NCI-H187 (cell line): ENCODE measurements at places on chromosomes 2 and 18.

DNA sequence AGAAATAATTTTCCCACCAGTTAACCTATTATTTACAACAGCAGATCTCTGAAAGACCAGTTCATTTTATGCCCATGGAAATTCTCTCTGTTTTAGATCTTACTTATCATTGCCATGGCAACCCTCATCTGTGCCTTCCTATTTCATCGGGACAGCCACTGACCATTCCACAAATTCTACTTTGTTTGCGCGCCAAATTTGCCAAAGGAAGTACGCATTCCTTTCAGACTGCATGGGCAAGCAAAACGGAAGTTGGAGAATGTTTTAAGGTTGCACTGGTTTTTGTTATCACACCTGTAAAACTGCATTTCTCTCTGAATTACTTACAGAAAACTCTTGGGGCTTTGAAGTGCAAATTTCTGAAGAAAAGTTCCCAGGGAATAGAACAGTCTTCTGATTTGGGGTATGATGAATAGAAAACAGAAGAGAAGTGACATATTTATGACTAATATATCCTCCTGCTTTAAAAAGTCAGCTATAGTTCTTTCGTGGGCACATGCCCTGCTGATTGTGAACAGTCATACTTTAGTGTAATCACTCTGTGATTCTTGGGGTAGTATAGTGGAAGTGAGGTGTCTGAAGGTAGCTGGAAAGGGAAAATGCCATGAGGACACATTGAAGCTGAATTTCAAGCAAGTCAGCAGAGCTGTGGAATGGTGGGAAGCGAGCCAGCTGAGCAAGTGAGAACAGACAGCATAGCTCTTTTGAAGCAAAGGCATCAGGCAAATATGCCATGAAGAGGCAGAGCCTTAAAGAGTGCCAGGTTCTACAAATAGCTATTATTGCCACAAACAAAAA is 20.9 kb downstream of the NETO1 start:
- DNase-seq: no peak

GRCh38 chr2:223643309-223643708 is 41.1 kb upstream of the SCG2 start:
- DNase-seq: no peak

GRCh38 chr18:28040716-28041115 is 136.2 kb downstream of the CDH2 start:
- DNase-seq: no peak

GRCh38 chr2:121816797-121817196 is 61.3 kb downstream of the TSN start:
- no peak for DNase-seq

GRCh38 chr2:1556776-1557466 is 143.7 kb downstream of the TPO start:
- DNase-seq: no peak

GRCh38 chr18:43601432-43601831 is 324.1 kb upstream of the SYT4 start:
- DNase-seq: no peak

DNA sequence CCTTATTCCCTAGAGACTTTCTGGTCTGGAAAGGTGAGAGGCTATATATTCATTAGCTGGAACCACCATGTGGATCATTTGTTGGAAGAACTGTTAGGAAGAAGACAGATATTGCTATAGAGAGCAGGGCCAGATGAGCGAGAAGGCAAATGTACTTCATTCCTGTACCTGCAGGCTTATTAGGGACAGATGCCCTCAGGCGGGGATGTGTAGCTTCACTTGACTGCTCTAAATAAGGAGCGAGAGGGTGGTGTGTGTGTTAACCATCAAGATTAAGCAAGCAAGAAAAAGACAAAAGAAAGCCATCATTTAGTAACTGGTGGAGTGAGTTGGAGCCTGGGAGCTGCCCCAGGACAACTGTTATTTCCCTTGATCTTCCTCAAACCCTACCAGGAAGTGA is 36.4 kb downstream of the NEDD4L start:
- no peak for DNase-seq

DNA sequence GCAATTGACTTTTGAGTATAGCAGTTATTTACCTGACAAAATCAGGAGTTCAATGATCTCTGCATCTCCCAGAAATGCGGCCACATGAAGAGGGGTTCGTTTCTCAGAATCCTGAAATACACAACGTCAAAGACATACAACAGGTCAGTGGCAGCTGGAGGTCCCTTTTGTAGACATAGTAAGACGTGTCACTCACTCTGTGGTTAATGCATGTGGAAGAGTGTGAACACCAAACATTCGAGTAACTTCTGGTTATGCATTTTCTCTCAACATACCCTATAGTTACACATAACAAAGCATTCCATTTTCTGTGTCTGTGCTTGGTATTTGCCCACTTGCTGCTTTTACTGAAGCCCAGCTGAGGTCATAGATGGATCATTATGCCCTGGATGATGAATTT is 163.6 kb downstream of the ANKRD44 start:
- DNase-seq: no peak

DNA sequence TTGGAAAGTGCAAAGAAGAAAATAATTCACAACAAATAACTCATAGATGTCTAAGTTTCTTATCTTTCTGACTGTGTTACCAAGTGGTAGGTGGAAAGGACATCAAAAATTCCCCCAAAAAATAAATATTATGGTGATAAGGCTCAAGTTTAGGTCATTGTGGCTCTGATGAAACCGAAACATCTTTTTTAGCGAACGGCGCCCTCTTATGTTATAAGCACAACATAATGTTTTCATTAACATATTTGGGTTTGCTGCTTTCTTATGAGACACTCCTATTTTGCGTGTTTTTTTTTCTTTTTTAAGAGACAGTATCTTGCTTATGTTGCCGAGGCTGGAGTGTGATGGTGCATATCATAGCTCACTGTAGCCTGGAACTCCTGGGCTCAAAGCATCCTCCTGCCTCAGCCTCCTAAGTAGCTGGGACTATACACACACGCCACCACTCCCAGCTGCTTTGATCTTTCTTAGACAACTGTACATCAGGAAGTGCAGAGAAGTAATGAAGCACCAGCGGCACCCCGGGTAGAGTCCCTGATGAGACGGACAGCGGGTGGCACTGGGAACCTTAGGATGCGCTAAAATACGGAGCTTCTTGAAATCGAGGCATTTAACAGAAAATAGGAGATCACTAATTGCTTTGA is 38.5 kb upstream of the SLC35G4 start:
- DNase-seq: no peak

DNA sequence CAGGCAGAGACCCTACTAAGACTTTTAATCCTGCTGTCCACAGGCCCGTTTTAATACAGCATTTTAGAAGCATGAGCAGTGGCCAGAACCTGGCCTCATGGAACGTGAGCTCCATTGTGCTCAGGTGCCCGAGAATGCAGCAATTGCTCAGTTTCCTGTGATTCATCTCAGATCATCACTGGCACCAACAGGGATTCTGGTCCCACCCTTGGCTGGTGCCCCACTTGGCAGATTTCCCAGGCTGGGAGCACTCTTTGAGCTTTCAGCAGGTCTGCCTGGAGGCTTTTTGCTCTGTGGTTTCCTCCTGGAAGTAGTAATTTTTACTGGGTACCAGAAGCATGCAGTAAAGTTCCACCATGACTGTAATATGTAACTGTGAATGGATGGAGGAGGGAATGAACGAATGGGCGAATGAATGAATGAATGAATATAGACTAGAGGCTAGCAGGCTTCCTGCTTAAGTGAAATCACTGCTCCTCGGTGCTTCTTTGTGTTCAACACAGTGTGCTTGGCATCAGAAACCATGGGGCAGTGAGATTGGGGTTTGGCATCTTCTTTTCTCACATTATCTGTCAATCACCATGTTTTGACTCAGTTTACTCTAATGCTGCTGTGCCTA is 312.9 kb downstream of the PRKCE start:
- no peak for DNase-seq

DNA sequence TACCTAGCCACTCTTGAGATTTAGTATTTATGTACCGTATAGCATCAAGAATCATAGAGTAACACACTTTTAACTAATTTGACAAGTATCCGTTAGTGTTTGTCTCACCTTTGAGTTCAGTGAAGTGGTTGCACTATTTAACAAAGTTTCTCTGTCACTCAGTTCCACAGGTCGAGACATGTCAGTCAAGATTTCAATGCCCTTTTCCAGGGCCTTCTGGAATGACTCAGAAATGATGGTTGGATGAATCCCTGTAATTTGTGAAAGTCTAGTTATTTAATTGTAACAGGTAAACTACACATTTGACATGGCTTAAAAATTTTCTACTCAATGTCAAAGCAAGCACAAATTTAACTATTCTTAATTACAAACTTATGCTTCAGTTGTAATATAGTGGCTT is 9.7 kb downstream of the CCT4 start:
- DNase-seq: no peak

DNA sequence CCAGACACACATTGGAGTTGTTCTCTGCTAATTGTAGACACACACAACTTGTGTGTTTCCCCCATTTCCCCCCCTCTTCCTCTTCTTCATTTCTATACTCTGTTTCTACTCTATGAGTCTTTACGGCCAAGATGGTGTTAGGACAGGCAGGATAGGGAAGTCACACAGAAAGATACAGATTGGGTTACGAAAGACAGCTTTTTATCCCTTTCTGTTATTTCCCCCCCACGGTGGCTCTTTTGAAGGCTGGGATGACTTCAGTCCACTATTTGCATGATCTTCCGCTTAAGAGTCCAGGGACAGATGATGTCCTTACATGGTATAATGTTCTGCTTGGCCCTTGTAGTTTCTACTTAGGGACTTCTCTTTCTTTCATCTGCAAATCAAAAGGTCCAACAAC is 1.6 kb upstream of the EMILIN2 start:
- no peak for DNase-seq

- DNase-seq: no peak
These were observed 35.7 kb upstream of the TAF4B start for GRCh38 chr18:26190506-26190905.

GRCh38 chr2:217857624-217858506 is 144.9 kb downstream of the TNS1 start:
- DNase-seq: no peak

DNA sequence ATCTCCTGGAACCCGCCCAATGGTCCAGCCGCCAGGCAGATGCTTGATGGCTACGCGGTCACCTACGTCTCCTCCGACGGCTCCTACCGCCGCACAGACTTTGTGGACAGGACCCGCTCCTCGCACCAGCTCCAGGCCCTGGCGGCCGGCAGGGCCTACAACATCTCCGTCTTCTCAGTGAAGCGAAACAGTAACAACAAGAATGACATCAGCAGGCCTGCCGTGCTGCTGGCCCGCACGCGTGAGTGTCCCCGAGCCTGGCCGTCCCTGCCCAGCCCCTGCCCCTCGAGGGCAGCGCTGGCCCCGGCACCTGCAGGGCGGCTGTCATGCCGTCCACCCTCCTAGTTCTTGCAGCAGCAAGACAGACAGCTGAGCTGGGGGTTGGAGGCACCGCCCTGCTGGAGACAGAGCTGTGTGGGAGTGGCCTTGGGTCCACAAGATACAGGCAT is 36.7 kb downstream of the MTERF4 start:
- DNase-seq: no peak

GRCh38 chr18:76378526-76379215 is 116.4 kb downstream of the ZNF516 start:
- DNase-seq: no peak

DNA sequence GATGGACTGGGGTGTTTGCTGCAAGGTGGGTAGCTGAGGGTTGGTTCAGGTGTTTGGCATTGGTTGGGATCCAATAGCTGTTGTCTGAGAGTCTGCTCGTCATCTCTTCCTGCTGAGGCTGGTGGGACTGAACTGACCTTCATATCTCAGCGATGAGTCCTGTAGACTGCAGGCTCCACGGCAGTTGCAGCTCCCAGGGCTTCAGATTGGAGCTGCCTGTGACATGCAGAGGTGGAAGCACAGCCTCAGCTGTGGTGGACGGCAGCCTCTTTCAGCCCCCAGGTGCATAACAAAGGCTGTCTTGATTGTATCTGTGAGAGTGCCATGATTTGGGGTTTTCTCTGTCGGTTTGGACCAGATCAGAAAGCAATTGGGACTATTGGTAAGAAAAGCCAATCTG is 3.9 kb upstream of the IL1R2 start:
- DNase-seq: no peak

DNA sequence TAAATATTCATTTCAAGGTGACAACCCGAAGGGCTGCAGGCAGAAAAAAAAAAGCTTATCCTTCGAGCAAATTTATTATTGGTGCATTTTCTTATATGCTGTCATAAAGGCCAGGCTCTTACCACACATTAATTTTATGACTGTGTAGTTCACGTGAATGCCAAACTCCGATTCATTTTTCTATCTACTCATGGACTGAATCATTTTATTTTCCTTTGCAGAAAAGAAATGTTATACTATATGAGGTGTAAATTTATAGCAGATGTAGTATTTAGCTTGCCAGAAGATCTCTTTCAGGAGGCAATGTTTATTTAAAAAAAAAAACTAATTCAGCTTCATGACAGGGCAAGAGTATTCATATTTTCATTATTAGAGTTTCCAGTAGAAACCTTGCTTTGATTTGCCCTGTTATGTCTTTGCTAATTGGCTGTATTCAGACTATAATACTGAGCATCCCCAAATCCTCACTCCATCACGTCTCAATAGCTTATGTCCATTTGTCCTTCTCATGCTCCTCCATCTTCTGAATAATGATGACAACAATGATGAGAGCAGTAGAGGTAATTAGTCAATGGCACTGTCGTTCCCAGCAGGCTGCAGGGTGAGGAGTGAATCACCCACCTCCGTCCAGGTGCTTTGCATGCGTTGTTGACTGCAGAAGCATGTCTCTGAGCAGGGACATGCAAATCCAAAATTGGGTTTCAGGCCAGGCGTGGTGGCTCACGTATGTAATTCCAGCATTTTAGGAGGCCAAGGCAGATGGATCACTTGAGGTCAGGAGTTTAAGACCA is 101.1 kb upstream of the RAB12 start:
- DNase-seq: no peak

- no peak for DNase-seq
These were observed 241.8 kb upstream of the RAB12 start for GRCh38 chr18:8367217-8367988.

DNA sequence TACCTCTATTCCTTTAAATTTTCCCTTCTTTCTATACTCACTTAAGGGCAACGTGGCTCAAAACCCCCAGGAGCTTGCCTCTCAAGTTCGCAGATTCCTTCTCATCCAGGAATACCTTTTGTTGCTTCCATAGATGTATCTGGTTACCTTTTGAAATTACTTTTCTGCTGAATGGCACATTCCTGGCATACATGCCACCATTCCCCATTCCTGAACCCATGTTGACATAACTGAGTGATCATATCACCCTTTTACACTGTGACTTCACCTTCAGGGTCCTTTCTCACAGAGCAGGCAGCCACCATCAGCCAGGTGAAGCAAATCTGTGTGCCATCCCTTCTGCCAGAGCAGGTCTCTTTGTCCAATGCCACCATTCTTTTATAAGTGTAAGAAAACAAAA is 615.8 kb downstream of the ARHGAP15 start:
- DNase-seq: no peak

- no peak for DNase-seq
These were observed 16.4 kb downstream of the STAT1 start for GRCh38 chr2:190997526-190998113.

DNA sequence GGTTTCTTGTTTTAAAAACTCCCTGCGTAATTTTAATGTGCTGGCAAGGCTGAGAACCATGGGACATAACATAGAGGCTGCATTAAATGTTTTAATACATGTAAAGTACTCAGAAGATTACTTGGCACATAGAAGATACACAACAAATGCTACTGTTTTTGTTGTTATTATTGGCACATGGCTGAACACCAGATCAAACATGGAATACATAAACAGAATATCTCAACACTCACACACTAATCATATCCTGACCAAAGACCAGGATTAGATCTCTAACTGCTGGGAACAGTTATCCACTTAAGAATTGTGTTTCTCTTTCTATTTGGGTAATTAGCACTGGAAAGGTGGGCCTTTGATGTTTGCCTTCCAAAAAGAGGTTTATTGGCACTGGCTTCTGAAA is 69.3 kb downstream of the KCNE4 start:
- no peak for DNase-seq
